NCI-H2081 (cell line): ENCODE measurements at places on chromosomes 7 and 10.

GRCh38 chr10:5711642-5712041 is 27.0 kb downstream of the TASOR2 start:
- DNase-seq: no peak

DNA sequence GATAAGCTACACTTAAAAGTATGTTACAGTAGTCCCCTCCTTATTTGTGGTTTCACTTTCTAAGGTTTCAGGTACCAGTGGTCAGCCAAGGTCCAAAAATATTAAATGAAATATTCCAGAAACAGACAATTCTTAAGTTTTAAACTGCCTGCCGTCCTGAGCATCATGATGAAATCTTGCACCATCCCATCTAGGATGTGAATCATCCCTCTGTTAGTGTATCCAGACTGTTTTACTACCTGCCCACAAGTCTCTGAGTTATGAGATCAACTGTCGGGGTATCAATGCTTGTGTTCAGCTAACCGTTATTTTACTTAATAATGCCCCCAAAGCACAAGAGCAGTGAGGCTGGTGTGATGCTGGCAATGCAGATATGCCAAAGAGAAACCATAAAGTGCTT is 11.4 kb downstream of the KDM7A start:
- DNase-seq: no peak

DNA sequence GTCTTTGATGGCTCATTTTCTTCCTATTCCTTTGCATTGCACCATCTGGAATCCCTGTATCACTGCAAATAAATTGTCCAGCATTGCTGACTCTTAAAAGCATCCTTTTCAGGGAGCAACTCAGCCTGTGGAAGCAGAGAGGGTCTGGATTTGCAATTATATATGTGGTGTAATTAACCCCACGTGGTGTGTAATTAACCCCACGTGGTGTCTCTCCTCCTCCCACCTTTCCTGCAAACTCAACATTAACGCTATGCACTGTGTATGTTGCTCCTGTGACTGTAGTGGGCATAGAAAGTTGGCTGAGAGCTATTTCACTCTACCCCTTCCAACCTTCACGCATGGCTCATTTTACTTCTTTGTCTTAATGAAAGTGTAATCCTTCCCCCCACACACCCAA is 689.0 kb upstream of the COBL start:
- no peak for DNase-seq

- no peak for DNase-seq
These were observed 65.8 kb downstream of the BMPER start for GRCh38 chr7:33971106-33971505.

- no peak for DNase-seq
These were observed 314.6 kb downstream of the C7orf25 start for GRCh38 chr7:42597300-42597699.

GRCh38 chr7:18494821-18495408 is 634 bp upstream of the HDAC9 start:
- DNase-seq: no peak

- no peak for DNase-seq
These were observed 74.8 kb downstream of the ZRANB1 start for GRCh38 chr10:125016611-125017202.

- peak; percentile 47 for DNase-seq
These were observed 17.8 kb downstream of the SCD start for GRCh38 chr10:100364735-100365391.

GRCh38 chr10:123879606-123880257 is 11.9 kb downstream of the CPXM2 start:
- DNase-seq: no peak

DNA sequence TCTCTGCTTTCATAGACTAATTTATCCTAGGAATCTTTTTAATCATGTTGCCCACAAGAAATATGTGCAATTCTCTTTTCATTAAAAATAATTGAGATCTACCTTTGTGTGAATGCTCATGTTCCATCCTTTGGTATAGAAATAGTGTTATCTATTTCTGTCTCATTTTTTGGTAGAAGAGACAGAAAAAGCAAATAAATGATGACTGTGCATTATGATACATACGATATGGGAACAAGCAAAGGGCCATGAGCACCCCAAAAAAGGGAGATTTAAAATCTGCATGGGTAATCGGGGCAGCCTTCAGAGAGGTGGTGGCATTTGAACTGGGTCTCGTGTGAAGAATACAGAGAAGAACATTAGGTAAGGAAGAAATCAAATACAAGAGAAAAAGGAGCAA is 1197.5 kb upstream of the AUTS2 start:
- DNase-seq: no peak

DNA sequence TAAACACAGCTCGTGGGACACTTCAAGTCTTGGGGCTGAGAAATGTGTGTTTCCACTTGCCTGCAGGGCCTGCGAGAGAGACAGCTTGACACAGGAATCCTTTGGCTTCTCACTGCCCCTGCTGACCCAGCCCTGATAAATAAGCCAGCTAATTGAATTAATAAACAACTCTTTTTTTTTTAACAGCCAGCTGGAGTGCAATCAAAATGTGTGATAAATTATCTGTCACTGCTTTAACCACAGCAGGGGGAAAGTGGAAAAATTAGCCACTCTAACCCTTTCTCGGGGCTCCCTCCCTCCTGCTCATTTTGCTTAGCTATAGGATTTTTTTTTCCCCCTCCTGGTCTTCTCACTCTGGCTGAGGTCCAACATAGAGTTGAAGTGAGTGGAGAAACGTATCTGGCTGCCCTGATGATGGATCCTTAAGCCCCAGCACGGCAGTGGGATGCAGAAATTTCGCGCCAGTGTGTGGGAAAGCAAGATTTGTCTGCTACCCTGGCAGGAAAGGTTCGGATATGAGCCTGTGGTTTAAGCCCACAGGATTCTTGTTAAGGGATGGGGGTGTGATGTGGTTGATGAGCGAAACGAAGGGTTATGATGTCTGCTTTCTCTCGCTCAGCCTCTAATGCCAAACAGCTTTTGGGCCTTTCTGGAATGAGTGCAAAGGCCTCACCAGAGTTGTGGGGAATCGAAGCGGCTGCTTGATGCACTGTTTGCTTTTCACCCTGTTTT is 173.8 kb downstream of the TRIL start:
- no peak for DNase-seq

- DNase-seq: peak; percentile 99
These were observed 113.4 kb downstream of the SEM1 start for GRCh38 chr7:96596120-96596826.

GRCh38 chr10:129476431-129476830 is 9.4 kb downstream of the MGMT start:
- no peak for DNase-seq

GRCh38 chr10:71715860-71716259 is 3.7 kb downstream of the C10orf105 start:
- no peak for DNase-seq

GRCh38 chr10:20552382-20552781 is 344.7 kb downstream of the NEBL start:
- no peak for DNase-seq

GRCh38 chr7:28088901-28089714 is 91.5 kb downstream of the JAZF1 start:
- DNase-seq: no peak

- no peak for DNase-seq
These were observed 10.4 kb downstream of the CHST3 start for GRCh38 chr10:71974489-71975021.

- DNase-seq: no peak
These were observed 13.9 kb downstream of the HNRNPA2B1 start for GRCh38 chr7:26186364-26187311.

DNA sequence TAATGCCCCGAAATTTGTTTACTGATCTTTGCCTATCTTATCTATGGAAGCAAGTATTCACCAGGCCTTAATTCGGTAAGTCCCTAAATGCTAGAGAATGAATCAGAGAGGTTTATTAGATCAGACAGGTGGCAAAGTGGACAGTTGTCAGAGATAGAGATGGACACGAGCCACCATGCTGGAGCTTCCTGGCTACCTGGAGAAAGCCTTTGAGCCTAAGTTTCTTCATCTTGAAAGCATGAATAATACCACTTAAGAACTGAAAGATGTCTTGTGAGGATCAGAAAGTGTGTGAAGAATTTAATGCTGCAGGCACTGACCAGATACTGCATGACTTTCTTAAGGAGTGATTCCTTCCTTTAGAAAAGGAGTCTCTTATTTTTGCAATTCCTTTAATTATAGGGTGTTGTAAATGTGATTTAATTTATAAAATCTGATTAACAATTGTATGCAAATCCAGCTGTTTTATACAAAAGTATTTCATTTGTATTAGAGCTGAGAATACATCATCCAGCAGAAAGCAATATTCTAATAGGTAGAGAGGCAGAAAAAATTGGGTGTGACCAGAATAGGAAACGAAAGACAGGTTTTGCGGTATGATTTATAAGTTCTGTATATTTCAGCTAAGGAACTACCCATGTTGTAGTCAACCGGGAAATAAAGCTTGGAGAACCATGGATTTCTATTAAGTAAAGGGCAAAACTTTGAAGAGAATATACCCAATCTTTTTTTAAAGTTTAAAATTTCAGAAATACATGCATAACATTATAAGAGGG is 82.7 kb downstream of the SMURF1 start:
- DNase-seq: no peak

DNA sequence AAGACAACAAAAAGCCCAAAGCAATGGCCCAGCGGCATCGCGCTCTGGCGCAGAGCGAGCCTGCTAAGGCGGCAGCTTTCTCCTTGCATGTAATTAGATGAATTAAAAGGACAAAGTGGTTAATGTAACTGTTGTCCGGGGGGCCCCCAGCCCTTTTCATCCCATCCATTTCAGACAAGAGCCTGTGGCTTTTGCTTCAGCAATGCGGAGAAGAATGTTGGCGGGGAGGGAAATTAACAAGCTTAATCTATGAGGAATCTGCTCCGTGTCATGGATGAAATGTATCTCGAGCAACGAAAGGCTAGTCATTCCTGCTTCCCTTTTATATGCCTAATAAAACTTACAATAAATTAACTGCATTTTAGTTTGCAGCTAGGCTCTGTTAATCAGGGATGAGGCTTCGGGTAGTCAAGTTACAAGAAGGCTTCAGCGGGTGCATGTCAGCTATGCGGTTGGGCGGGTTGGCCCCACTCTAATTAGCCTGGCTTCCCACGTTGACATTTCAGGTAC is 203.3 kb downstream of the BUB3 start:
- DNase-seq: no peak
